Large intestine (tissue), 12 donors: ENCODE measurements at places on chromosomes 2 and 18.

DNA sequence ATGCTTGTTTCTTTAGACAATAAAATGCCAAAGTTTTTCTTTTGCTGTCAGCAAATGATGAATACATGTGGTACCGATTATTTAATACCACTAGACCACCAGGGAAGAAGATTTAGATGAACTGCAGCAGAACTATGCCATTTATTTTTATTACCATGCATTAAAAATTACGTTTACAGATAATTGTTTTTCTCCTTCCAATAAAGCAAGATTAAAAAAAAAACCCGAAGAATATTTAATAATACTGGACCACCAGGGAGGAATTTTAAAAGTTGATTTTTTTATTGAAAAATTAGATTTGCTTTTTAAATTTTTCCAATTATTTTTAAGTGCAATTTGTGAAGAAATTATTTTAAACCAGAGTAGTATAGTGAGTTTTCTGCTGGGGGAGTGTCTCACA is 170.3 kb upstream of the HNRNPA3 start:
- H3K27me3 ChIP-seq, result peaks cover 37% of the 10 kb centered on the region
- no peak overlapping the region for H3K27ac ChIP-seq
- H3K36me3 ChIP-seq, result no peaks in the 10 kb centered on the region
- DNase-seq, result no peak
- no peak overlapping the region for H3K4me3 ChIP-seq

GRCh38 chr2:217656316-217656715 is 346.5 kb downstream of the TNS1 start:
- H3K4me3 ChIP-seq, result no peak overlapping the region
- no peaks in the 10 kb centered on the region for H3K36me3 ChIP-seq
- H3K27ac ChIP-seq, result no peak overlapping the region
- H3K4me1 ChIP-seq, result no peaks in the 10 kb centered on the region
- DNase-seq, result no peak

DNA sequence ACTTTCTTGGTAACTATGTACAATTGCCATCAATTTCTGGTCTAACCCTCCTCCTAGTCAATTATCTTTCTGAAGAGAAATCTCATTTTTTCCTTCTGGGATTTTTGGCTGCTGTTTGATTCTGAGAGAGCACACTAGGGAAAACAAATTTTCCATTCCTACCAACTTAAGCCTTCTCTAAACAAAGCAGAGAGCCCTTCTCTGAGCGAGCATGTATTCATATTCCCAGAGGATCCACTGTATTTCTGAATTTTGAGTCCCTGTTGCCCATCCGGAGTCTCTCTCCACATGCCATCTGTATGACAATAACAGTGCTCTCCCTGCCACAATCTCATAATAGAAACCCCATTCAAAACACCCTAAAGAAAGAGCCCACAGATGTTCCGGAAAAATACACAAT is 78.5 kb downstream of the MAIP1 start:
- no peak for DNase-seq
- no peaks in the 10 kb centered on the region for H3K4me1 ChIP-seq
- H3K4me3 ChIP-seq, result no peak overlapping the region

DNA sequence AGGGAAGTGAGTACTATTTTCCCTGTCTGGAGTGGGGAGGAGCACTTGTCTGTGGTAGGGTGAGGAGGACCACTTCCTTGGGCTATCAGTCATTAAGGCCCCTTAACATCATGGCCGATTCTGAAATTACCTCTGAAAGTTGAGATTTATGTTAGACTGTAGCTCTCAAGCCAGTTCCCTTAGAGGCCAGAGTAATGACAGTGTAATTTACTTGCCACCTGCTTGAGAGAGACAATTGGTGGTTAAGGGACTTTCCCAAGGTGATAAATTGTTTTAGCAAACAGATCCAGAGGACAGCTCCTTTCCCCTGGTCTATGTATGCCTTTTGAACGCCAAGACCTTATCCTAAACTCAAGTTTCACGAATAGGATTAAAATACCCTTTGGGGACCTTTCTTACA is 56.1 kb downstream of the NEDD4L start:
- H3K27me3 ChIP-seq, result no peaks in the 10 kb centered on the region
- no peak overlapping the region for H3K4me3 ChIP-seq
- no peak overlapping the region for H3K27ac ChIP-seq
- H3K4me1 ChIP-seq, result peaks cover 37% of the 10 kb centered on the region
- no peak for DNase-seq

GRCh38 chr2:134232461-134232860 is 21.4 kb upstream of the MGAT5 start:
- no peak overlapping the region for H3K27ac ChIP-seq
- no peaks in the 10 kb centered on the region for H3K27me3 ChIP-seq
- H3K36me3 ChIP-seq, result no peaks in the 10 kb centered on the region
- no peak for DNase-seq
- H3K4me1 ChIP-seq, result peaks cover 10% of the 10 kb centered on the region

GRCh38 chr2:179444056-179444455 is 179.4 kb upstream of the SESTD1 start:
- H3K36me3 ChIP-seq, result no peaks in the 10 kb centered on the region
- peak; percentile 46 for DNase-seq
- H3K27ac ChIP-seq, result peak overlapping the region; percentile 10
- peaks cover 10% of the 10 kb centered on the region for H3K4me1 ChIP-seq

- DNase-seq, result no peak
- peak within 1 kb of the TSS; percentile 17 for H3K4me3 ChIP-seq
- peaks cover 5% of the 10 kb centered on the region for H3K4me1 ChIP-seq
These were observed at the start of gene TMEM163 for GRCh38 chr2:134718817-134719814. Gene TMEM163, minus strand, starts transcription at chr2:134719000.
